LHCN-M2 (cell line): ENCODE measurements at places on chromosomes 6 and 20. TPM values are rescaled to one million over a fixed set of nuclear protein-coding genes. Genes with fewer than 3 reads are reported as not detected.

Gene DDO
- 2.6 and 3.3 TPM in 2 replicates for total RNA-seq

Gene RNF182
- total RNA-seq: 2.1 and 3.2 TPM in 2 replicates

DNA sequence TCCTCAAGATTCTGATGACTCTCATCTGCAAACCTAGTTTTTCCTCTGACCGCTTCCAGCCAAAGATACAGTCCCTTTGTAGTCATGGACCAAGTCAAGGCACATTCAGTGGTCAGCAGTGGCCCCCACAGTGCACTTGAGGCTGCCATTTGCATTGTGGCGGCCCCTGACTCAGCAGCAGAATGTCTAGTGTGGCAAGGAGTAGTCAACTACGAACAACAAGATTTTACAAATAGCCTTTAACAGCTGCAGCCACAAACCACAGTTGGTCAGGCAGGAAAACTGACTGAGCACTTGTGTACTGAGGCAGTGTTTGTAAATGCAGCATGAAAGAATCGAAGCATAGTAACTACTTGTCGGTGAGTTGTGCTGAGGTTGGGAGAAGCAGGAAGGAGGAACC is 49.6 kb downstream of the SLC2A12 start:
- peak; percentile 97 for DNase-seq

GRCh38 chr6:128365520-128366160 is 154.8 kb downstream of the PTPRK start:
- DNase-seq: no peak

DNA sequence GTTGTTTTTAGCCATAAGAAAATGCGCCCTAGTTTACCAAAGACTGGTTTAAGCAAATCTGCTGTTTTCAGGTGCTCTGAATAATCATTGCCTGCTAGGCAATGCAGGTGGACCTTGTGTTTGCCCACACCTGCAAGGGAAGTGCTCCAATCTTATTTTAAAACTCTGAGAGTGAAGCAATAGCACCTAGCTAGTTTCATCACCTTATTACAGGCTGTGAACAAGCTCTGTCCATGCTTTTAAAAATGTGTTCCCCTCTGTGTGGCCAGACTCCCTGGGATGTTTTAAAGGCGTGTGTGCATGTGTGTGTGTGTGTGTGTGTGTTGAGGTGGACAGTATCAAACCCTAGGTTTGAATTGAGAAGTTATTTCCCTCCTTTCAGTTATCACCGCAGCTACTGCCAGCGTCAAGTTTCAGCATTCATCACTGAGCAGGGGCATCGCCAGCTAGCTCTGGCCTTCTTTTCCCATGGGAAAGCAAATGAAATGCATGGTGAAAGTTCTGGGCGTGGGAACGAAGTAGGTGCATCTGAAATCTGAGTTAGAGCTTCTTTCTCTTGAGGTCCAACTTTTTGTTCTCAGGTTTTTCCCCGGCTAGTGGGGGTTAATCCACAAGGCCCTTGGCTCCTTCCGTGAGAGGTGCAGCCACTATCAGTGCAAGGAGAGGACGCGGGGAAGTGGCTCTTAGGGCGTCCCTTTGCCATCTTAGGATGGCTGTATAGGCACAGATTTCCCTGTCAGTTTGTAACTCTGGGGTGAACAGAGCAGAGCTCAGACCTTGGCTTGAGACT is 30.8 kb downstream of the DUSP22 start:
- DNase-seq: no peak

DNA sequence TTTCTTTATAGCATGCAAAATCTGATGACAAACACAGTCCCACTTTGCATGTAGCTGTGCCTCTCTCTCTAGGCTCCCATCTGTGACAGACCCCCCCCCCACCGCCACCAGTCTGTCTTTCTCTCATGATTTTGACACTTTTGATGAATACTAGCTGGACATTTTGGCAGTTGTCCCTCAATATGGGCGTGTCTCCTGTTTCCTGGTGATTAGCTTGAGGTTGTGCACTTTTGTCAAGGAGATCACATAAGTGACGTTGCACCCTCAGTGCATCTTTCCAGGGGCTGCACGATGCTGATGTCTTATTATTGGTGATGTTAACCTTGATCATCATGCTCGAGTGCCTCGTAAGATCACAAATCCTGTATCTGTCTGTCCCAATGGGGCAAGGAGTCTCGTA is 155.1 kb downstream of the EYA2 start:
- no peak for DNase-seq
